CD4-positive, CD25-positive, alpha-beta regulatory T cell (primary cell): ENCODE measurements at places on chromosomes 5 and 9. TPM values are rescaled to one million over a fixed set of nuclear protein-coding genes. Genes with fewer than 3 reads are reported as not detected.
A peak's percentile ranks its signal among the peaks of the same experiment; 100 is the strongest.

TSLP gene
- total RNA-seq: not detected

SLC34A1 gene
- total RNA-seq: 0.20 TPM

KIF20A gene
- total RNA-seq: 0.91 TPM

GPSM1 gene
- 12.3 TPM for total RNA-seq

PIP5K1B gene
- total RNA-seq: 0.47 TPM

INSL6 gene
- not detected for total RNA-seq

SVEP1 gene
- total RNA-seq: 0.12 TPM

MYOT gene
- not detected for total RNA-seq

F2RL2 gene
- total RNA-seq: not detected

HAVCR2 gene
- total RNA-seq: 5.0 TPM

CDH10 gene
- total RNA-seq: not detected

NUTM2G gene
- not detected for total RNA-seq

HTR4 gene
- not detected for total RNA-seq

CSF1R gene
- not detected for total RNA-seq

DNA sequence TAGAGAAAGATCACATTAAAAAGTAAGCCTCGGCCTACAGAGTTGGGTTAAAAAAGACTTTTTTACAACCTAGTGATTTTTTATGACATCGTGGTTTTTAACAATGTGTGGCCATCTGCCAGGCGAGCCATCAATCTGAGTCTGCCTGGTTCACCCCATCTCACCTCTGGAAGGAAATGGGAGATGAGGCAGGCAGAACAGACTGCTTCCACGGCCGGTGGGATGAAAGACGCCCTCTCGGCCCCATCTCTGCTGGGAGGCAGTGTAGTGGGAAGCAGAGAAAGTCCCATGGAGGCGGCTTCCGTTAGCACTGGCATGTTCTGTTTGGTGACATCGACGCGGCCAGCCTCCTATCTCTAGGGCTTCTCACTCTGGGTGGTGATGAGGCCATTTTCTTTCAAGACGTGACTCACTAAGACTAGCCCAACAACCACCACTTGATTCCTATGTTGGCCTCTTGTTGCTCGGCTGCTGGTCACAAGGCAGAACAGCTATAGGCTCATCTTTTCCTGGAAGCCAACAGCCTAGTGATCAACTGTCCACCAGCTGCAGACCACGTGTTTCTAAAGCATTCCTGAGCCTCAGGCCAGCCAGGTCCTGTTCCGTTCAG lies 132.4 kb upstream of the OTULINL start:
- no peak for DNase-seq

DNA sequence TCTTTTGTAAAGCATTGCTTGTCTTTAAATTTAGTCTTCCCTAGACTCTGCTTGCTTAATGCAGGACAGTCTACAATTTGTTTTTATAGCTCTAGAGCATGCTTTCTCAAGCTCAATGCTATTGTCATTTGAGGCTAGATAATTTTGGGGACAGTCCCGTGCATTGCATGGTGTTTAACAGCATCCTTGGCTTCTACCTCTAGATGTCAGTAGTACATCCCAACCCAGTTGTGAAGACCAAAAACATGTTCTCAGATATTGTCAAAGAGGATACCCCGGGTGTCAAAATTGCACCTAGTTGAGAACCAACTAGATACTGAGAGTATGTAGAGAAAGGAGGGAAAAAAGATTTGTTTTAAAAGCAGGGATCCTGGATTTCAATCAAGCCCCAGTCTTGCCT lies 277.5 kb downstream of the CEMIP2 start:
- DNase-seq: peak; percentile 5

- no peak for DNase-seq
Observed at GRCh38 chr5:83750749-83751148, 30.1 kb upstream of the HAPLN1 start.

- DNase-seq: no peak
Observed at GRCh38 chr5:76986825-76987526, 34.1 kb downstream of the CRHBP start.

GRCh38 chr5:31632460-31632859 lies 6.5 kb upstream of the PDZD2 start:
- DNase-seq: no peak

DNA sequence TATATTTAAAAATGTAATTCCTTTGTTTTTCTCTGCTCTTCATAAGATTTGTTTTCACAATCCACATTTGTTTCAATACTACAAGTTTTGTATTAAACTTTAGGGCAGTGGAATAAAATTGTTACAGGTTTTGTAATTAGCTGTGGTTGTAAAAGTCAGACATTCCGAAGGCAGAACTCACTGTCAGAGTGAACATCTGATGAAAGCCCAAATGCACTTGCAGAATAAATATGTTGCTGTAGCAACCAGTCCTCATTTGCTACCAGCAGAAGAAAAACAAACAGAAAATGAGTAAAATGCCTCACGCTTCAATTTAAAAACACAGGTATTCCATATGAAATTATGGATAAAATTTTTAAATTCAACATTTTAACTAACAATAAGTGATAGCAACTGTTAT lies 740.1 kb upstream of the FAM174A start:
- DNase-seq: no peak

DNA sequence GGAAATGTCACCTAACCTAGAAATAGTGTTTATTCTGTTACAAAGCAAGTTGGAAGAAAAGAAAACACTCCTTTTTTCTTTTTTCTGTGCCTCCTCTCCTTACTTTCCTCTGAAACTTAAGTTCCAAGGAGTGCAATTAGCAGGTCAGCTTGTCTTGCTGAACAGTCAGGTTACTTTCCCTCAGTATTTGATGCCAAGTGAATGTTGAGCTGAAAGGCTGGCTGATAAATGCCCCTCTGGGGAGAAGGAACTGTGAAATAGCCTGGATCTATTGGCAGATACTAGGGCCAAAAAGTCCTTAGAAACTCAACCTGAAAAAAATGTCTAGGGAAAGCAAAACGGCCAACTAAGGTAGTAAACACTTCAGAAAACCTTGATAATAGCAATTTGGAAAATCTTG lies 43.6 kb downstream of the GRIA1 start:
- no peak for DNase-seq

DNA sequence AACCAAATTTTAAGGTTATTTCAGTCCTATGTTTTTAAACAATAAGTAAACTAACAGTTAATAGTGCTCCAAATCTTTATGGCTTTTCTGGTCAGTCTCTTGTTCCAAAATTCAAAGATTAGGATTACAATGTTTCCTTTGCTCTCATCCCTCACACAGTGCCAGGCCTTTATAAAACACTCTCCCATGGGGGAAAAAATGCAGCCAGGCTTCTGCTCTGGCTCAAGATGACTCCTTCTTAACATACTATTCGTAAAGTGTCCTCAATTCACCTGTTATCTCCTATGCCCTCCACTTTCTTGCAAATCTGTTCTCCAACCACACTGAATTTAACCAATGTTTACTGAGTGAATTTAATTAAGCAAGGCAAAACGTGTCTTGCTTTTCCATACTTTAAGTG lies 1.4 kb downstream of the CEP120 start:
- DNase-seq: no peak

GRCh38 chr9:76292246-76292645 lies 102.0 kb downstream of the RFK start:
- no peak for DNase-seq

- no peak for DNase-seq
Observed at GRCh38 chr5:82396396-82396795, 118.2 kb upstream of the RPS23 start.

DNA sequence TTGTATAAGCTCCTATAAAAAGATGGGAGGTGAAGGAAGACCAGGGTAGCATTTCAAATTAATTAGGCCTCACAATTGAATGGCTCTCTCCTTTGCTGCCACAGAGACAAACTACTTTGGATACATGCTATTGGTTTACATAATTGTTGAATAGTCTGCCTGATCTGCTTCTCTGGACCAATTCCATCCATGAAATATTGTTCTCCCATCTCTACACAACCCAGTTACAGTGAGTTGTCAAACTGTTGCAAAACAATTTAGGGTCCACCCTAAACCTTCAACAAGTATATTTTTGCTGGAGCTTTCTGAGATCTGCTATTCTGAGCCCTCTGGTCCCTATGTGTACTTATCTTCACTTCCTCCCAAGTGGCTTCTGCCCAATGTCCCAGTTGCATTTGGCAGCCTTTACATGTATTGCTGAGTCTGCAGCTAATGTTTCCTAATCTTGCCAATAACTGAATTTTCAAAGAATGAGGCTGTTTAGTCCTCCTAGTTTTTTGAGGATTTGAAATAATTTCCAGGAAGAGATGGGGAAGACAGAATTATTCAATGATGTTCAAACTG lies 38.9 kb downstream of the AGTPBP1 start:
- DNase-seq: no peak

DNA sequence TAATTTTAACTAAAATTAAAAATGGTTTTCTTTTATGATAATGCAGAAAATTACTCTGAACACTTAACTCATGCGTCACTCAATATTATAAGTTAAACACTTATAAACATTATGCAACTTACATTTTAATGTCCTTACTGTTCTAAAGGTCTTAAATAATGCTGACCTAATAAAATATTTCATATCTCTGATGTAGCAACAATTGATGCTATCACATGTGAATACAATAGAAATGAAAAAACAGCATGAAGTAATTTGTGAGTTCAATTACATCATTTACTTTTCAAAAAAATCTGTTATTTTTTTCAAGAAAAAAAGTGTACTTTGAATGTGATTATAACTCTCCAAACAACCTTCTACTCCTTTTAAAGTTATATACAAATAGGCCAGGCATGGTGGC lies 26.4 kb upstream of the REEP5 start:
- no peak for DNase-seq

DNA sequence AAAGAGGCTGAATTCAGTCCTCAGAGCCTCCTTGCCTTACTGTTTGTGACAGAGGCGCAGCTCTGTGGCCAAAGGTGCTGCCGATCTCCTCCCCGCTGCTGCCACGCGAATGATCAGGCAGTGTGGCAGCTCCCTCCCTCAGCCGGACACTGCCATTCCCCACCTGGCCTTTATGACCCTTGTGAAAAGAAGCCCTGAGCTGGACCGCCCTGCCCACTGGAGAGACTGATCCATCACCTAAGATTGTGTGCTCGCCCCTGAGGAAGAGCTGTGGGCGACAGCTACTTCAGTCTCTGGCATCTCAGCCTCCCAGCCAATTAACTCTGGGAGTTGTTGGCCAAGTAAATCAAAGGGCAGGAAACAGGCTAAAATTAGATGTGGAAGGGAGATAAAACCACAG lies 90.9 kb downstream of the CARTPT start:
- no peak for DNase-seq

DNA sequence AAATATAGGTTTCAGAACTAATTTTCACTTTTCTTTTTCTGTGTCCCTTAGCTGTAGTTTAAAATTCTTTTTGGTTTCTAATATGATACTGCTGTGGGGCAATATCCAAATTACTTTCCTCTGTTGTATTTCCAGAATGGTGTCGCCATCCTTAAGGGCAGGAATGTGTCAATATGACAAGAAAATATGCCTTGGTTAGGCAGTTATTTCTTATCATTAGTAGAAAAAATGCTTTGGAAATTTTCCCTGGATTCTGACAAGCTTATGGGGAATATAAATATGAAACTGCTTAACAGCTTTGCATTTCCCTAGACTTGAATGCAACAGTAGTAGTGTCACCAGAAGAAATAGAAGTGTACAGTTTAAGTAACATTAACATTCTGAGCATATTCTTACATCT lies 29.4 kb downstream of the ANKRD34B start:
- no peak for DNase-seq

GRCh38 chr5:96049398-96050272 lies 88.0 kb upstream of the ELL2 start:
- DNase-seq: no peak

- no peak for DNase-seq
Observed at GRCh38 chr9:105338308-105338707, 93.9 kb downstream of the SLC44A1 start.

DNA sequence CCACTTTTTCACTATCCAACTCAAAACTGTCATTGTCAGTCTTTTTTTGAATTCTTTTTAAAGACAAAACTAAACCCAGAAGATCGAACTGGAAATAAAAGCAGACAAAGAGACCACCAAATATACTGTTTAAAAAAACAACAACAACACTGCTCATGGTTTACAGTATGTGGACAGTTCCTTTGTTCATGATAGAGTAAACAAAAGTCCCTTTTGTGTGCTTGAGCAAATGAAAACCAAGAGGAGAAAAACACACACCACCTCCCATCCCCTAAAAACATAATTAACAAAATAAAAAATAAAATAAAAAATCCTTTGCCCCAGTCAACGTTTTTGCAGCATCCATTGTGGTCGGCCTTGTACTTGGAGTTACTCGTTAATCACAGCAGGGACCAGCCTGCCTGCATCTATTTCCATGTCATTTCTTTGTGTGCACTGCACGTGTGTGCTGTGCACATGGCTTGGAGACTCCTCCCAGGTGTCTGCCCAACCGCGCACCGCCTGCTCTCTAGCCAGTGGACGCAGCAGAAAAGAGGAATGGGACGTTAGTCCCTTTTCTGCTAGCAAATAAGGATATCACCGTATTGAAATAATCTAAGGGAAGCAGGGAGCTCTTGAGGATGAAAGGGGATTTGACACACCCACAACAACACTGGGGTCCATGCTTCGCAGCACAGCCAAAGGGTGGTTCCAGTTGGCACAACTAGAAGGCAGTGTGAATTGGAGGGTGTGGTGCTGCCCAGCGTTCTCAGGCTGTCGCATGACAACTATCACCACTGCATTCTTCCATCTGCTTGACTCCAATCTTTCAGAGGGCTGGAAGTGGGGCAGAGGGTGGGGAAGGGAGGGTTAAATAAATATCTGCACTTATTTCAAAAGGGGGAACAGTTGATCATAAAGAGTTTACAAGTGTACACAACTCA lies 130.0 kb downstream of the SEMA6A start:
- DNase-seq: no peak

DNA sequence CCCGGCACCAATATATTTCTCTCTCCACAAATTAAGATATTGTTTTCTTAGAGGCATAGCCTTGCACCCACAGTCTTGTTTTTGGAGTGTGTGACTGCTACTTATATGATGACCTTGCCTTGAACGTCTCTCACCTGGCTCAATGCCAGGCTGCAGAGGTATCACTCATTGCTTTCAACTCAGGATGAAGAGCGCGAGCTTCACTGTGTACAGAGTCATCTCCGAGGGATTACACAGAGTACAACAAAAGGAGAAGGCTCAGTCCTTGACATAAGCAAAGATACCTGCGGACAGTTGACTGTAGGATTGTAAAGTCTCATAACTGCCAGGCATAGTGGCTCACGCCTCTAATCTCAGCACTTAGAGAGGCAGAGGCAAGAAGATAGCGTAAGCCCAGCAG lies 53.8 kb downstream of the CD180 start:
- DNase-seq: no peak

- no peak for DNase-seq
Observed at GRCh38 chr5:39175273-39175955, 43.9 kb downstream of the FYB1 start.
